Stimulated activated CD4-positive, alpha-beta T cell treated with anti-CD3 and anti-CD28 coated beads, Interleukin-15, amount 100 ng/mL, for 24 hours (primary cell): ENCODE measurements at places on chromosomes 3 and 15.

- DNase-seq = peak; percentile 82
Measured at GRCh38 chr15:90869601-90870353, 1.4 kb downstream of the FURIN start.

- DNase-seq = no peak
Measured at GRCh38 chr3:109025896-109026295, 72.2 kb upstream of the GUCA1C start.

- DNase-seq = no peak
Measured at GRCh38 chr3:188320757-188321156, 166.8 kb downstream of the LPP start.

DNA sequence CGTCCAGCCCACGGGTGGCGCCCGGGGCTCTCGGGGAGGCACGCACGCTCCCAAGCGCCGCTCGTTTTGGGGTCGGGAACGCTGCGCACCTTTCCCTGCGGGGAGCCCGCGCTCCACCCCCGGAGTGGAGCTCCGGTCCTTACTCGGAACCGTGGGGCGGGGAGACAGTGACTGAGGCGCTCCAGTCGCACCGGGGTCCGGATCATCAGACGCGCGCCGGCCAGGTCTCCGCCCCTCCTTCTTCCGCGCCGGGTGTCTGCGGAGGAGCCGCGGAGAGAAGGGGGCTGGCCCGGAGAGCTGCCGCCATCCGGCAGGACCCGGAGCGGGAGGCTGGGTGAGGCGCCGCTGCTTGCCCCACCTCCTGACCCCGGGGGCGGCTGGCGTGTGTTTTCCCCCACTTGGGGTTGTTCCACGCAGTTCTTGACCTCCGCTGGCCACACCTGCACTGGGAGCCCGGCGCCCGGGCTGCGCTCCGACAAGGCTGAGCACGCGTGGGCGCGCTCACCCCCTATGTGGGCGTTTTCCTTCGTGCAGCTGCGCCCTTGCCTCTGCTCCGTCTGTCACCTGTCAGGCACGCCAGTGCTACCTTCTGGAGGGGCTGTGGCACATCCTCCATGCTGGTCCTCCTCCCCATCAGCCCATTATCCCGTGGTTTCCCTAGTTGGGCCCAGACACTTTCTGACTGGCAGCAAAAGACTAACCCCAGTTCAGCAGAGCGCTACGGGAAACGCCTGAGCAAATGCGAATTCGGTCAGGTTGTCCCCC, at the start of gene MCF2L2:
MCF2L2 (minus strand) TSS at position 173 of the 765 bp plus-strand sequence. CDS start 642 bp downstream, outside the sequence.
- peak; percentile 86 for DNase-seq

GRCh38 chr3:122014741-122015140, 7.3 kb downstream of the ILDR1 start:
- no peak for DNase-seq

DNA sequence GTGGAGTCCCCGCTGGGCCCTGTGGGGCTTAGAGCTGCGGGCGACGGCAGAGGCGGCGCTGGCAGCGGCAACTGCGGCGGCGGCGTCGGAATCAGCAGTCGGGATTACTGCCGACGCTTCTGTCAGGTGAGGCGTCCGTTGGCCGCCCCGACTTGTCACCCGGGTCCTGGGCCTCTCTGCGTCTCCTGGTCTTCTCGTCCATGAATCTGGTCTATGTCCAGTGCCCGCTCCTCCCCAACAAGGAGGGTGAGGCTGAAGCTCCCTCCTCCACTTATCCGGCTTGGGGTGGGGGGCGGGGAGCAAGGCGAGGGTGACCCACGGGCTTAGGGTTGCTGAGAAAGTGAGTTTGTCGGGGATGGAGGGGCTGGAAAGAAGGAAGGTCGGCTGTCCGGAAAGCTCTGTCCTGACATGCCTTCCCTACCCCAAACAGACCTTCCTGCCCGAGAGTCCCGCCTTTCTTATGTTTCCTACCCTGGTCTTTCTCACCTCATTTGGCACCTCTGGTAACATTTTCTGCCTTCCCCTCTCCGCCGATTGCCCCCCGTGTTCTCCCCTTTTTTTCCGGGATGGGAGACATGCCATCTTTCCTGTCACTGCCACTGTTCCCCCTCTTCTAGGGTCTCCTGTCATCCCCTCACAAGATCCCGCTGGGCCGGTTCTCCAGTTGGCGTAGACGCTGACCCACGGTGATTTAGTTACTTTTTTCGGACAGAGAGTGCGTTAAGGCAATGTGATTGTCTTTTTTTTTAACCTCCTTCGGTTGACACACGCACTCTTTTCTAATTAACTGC, 520 bp downstream of the ZNF654 start:
- no peak for DNase-seq

GRCh38 chr15:83912343-83912742, 258.4 kb downstream of the ADAMTSL3 start:
- no peak for DNase-seq

GRCh38 chr3:15815696-15816095, 17.9 kb upstream of the ANKRD28 start:
- DNase-seq = no peak

- DNase-seq = no peak
Measured at GRCh38 chr3:57958642-57959422, 49.4 kb upstream of the FLNB start.

- DNase-seq = no peak
Measured at GRCh38 chr3:43465109-43465508, 156.7 kb downstream of the ANO10 start.

GRCh38 chr3:171376596-171376947, 83.6 kb downstream of the TNIK start:
- DNase-seq = no peak

GRCh38 chr15:73081321-73081958, 29.2 kb downstream of the NEO1 start:
- no peak for DNase-seq

GRCh38 chr3:56894881-56895431, 93.2 kb upstream of the ARHGEF3 start:
- DNase-seq = peak; percentile 53

- no peak for DNase-seq
Measured at GRCh38 chr3:87161851-87162250, 65.3 kb upstream of the CHMP2B start.

- DNase-seq = no peak
Measured at GRCh38 chr15:81195339-81195864, 1.3 kb upstream of the IL16 start.

GRCh38 chr15:60751985-60752952, 273.3 kb upstream of the ICE2 start:
- DNase-seq = no peak

DNA sequence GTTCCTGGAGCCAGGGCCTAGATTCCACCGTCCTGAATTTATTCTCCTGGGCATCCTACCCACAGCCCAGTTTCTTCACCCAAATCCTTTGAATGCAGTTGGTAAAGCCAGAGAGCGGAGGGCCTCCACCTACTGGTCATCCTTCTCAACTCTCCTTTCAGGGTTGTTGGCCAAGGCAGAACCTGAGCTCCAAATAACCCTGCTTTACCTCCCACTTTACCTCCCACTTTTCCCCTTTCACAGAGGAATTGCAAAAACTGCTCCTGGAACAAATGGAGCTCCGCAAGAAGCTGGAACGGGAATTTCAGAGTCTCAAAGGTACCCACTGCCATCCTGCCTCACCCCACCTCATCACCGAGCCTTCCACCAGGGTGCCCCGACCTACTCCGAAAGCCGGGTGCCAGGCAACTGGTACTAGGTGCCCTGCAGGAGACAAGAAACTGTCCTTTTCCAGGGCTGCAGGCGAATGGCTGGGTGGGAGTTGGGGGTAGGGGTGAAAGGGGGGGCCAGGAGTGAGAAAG, 6.8 kb downstream of the SKOR1 start:
- no peak for DNase-seq

- DNase-seq = no peak
Measured at GRCh38 chr15:36557364-36557763, 22.1 kb upstream of the CDIN1 start.

- no peak for DNase-seq
Measured at GRCh38 chr15:71313806-71314205, 198.5 kb downstream of the THSD4 start.

DNA sequence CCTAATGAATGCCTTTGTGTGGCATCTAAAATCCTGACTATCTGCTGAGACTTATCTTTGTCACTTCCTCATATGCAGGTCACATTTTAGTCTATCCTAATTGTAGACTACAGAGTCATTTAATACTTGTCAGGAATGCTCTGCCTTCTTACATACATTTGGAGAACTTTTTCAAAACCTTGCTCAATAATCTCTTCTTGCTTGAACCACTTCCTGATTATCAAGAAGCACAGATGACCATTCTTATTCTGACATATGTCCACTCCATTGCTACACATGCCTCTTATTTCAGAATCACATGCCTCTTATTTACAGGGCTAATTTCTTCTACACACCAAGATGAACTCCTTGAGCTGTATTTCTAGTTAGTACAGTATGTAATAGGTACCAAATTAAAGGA, 400.3 kb downstream of the TBC1D5 start:
- no peak for DNase-seq

DNA sequence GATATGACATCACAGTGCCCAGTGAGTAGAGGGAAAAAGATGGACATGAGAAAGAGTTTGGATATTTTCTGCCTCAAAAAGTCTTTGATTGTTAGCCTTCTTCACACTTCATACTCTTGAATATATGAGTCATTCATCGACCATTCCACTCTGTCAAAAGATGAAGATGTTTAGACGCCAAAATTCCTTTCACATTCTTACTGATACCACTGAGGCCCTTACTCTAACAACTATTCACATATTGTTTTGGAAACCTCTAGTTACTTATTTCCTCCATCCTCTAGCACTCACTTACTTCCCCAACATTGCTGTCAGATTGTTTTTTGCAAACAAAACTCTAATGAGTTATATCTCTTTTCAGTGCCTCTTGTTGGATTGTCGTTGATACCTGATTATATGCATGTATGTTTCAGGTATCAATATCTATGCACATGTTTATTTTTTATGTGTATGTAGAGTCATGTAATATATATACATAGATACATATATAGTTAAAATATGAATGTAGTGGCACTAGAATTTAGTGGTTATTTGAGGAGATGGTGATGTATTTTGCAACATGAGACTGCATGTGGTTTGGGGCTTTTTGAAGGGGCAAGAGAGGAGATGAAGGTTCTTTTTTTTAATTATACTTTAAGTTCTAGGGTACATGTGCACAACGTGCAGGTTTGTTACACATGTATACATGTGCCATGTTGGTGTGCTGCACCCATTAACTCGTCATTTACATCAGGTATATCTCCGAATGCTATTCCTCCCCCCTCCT, 40.0 kb upstream of the OR5H6 start:
- no peak for DNase-seq

GRCh38 chr15:84922530-84922929, 38.1 kb downstream of the SLC28A1 start:
- DNase-seq = no peak

DNA sequence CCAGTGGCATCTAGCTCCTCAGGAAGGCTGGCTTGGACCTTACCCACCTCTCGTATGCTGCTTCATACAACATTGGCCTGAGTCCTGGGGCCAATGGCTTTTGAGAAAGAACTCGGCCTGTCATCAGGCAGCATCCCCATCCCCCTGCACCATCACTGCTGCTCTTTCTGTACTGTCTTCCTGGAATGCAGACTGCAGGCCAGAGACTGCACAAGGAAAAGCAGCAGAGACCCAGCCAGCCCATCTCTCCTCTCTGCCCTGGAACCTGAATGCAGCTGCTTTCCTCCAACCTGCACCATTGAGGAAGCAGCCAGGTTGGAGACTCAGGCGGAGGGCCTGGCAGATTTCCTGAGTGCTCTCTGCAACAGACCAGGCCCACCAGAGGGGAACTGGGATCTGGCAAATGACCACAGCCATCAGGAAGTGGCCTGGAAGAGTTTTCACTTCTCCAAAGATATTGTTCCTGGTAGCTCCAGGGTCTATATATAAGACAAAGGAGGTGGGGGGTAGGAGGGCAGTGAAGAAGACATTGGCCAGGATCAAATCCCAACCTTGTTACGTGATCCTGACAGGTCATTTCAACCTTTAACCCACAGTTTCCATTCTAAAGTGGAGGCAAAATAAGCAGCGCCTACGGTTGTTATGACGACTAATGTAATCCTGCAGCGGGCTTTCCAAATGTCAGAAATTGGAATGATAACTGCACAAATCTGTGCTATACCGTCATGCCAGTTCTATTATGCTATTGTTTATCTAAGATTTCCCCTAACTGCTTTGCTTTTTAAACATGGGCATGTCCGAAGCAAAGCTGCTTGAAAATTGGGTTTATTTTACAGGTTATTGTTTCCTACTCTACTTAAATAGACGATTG, 24.4 kb upstream of the RAB7A start:
- DNase-seq = no peak

DNA sequence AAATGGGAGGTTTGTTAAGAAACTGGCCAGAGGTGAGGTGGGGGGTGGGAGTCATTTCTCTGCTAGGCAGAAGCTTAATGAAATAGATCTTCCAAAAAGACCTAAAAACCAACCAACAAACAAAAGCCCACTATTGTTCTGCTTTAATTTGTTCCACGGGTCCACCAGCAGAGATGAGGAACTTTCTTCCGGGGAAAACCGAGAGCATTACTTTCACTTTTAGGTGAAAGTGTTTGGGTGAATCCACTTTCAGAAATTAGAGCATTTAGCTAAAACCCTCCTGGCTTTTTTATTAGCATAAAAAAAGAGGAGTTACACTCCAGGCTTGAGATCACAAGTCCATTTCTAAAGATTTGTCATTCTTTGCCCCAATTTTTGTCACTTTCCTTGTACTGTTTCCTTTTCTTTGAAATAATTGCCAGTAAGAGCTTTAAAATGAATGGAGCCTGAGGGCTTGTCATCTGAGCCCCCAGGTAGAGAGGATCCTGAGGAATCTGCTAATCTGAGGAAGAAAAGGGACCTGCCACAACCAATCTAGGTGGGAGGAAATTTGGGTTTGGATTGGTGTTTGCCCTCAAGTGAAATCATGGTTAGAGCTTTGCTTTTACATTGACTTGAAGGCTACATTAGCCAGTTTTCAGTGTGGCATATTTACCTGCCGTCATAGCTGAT, 667.6 kb downstream of the NAALADL2 start:
- no peak for DNase-seq

DNA sequence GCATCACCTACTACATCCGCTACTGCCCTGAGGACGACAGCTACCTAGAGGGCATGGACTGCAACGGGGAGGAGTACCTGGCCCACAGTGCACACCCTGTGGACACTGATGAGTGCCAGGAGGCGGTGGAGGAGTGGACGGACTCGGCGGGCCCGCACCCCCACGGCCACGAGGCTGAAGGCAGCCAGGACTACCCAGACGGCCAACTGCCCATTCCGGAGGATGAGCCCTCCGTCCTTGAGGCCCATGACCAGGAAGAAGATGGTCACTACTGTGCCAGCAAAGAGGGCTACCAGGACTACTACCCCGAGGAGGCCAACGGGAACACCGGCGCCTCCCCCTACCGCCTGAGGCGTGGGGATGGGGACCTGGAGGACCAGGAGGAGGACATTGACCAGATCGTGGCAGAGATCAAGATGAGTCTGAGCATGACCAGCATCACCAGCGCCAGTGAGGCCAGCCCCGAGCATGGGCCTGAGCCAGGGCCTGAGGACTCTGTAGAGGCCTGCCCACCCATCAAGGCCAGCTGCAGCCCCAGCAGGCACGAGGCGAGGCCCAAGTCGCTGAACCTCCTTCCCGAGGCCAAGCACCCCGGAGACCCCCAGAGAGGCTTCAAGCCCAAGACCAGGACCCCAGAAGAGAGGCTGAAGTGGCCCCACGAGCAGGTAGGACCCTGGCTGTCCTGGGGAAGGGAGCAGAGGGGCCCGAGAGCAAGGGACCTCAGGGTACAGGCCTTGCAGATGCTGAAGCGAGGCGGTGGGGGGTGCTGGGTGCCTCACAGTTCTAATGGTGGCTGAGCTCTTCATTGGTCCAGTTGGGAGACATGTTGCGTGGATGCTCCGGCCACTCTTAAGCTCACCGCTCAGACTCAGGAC, 168.6 kb downstream of the APBA2 start:
- DNase-seq = no peak

GRCh38 chr3:36714343-36715086, 49.8 kb downstream of the DCLK3 start:
- DNase-seq = no peak

GRCh38 chr3:190089711-190090110, 31.0 kb downstream of the P3H2 start:
- DNase-seq = no peak
